Stomach (tissue), 19 donors: ENCODE measurements at places on chromosomes 5 and 9.
A peak's percentile ranks its signal among the peaks of the same experiment; 100 is the strongest.

GRCh38 chr5:159514229-159514810 is 184.0 kb upstream of the IL12B start:
- DNase-seq: peak; percentile 46

DNA sequence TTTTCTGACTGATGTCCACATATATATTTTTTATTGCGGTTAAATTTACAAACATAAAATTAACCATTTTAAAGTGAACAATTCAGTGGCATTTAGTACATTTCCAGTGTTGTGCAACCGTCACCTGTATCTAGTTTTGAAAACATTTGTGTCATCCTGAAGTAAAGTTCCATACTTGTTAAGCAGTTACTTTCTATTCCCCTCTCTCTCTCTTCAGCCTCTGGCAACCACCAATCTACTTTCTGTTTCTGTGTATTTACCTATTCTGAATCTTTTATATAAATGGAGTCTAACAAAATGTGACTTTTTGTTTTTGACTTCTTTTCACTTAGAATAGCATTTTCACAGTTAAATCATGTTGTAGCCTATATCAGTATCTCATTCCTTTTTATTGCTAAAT is 480.1 kb upstream of the SMARCA2 start:
- DNase-seq: no peak

DNA sequence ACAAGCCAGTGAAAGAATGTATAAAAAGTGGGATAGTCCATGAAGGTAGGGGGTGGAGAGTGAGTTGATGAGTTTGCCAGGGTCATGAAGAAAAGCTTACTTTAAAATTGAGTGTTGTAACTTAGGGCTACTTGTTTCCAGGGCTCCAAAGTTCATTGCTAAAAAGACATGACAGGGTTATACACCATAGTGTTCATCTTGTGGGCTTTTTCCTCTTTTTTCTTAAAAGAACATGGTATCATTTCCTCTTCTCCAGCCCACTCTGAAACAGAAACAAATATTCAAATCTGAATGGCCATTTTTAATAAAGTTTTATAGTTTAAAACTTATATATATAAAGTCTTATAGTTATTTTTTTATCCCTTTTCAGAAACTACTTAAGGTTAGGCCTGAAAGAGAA is 115.7 kb upstream of the SMC2 start:
- no peak for DNase-seq

GRCh38 chr5:150846654-150847333 is 473 bp downstream of the IRGM start:
- DNase-seq: no peak

- peak; percentile 26 for DNase-seq
Observed at GRCh38 chr9:127133739-127134167, 11.3 kb upstream of the ANGPTL2 start.

DNA sequence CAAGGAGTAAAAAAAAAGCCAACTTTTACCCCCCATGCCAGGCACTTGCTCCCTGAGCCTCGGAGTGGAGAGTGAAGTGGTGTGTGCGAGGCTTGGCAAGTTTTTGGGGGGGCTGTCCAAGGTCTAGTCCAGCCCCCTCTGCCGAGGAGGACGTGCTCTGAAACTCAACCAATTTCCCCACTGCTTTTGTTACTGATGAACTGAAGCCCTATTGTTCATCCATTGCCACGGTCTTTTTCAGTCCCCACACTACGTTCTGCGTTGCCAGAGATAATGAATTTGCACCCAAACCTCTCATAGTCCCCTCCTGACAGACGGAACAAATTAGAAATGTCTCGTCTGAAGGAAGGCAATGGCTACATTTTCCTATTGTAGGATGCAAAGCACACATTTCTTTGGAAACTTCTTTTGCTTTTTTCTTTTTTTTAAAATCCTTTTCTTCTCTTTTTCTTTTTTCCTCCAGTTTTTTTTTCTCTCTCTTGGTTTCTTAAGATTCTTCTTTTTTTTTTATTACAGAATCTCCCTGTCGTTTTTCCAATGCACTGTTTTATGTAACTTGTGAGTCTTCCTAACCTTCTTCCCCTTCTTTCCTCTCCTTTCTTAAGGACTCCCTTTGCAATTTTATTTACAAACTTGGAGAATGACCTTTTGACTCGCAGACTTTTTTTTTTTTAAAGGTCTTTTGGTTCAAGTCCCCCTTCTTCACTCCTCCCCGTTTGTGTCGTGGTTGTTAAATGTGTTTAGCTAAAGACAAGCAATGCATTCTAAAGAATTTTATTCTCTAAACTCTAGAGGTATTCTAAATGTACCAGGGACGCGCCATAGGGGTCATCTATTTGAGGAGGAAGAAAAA is 209.5 kb downstream of the MEF2C start:
- no peak for DNase-seq

- no peak for DNase-seq
Observed at GRCh38 chr5:45793638-45794532, 97.7 kb upstream of the HCN1 start.

DNA sequence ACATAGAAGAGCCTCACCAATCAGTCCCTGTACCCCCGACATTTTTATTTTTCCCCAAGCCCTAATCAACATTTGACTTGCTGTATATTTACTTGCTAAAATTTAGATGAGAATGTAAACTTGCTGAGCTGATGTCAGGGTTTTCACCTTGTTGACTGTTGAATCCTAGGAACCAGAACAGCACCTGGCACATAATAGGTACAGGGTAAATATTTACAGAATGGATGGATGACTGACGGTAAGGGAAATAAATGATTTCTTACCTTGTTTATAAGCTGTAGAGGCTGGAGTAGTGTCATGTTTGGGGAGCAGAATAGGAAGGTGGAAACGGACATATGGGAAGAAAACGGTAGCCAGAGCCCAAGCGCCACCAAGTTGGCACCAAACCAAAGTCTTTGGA is 107.0 kb upstream of the NUDT12 start:
- no peak for DNase-seq

DNA sequence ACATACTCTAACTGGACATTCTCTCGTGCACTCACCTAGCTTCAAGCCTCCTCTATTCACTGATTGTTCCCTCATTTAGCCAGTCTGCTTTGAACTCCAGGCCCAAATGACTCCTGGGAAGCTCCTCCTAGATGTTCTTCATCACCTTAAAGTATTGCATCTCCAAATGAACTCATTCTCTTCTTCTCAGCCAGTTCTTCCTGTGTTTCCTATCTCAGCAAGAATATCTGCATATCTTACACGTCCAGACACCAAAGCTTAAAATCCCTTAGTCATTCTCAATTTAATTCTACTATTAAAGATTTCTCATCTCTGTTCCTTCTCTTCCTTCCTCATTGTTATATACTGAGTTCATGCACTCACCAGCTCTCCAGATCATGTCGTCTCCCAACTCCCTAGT is 118.6 kb upstream of the DAB2 start:
- no peak for DNase-seq

GRCh38 chr9:14326264-14326826 is 12.4 kb upstream of the NFIB start:
- DNase-seq: no peak

DNA sequence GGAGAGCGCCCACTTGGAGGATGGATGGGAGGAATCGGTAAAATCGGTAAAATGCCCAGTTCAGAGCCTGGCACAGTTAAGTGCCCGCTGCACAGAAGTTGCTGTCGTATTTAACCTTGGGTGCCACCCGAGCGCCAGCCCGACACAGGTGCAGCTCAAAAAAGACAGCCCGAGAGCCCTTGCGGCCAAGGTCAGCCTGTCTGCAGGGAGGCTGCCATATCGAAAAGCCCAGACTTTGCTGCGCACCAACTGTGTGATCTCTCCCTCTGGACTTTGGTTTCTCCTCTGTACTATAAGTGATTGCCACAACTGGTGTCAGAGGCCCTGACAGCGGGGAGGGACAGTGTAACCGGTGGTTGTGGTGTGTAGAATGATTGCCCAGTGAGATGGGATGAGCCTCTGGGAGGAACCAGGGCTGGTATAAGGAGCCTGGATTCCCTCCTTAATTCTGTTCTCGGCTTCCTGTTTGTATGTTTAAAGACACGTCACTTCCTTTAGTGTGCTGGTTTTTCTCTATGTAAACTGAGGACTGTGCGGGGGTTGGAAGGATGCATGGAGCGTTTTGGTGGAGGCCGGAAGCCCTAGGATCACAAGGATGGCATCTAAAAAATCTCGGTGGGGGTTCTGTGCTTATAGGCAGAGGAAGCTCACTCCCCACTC is 792 bp downstream of the NTMT1 start:
- peak; percentile 58 for DNase-seq

GRCh38 chr5:120466341-120467006 is 2.4 kb downstream of the PRR16 start:
- no peak for DNase-seq

- DNase-seq: no peak
Observed at GRCh38 chr5:96528826-96529474, 95.9 kb upstream of the PCSK1 start.

DNA sequence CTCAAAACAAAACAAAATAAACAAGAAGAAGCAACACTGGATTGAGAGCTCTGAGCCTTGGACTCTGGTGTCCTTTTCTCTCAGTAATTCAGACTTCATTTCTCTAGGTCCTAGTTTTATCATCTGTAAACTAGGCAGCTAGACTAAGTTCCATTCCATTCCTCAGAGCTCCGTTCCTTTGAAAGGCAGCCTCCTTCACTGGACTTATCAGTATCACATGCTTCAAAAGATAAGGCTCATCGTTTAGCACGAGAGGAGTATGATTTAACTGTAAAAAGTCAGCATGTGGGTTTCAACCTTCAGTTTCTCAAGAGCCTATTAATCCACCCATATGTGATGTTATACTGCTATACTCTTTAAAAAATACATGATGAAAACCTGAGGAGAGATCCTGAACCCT is 1.6 kb downstream of the ATP10B start:
- DNase-seq: no peak

- DNase-seq: no peak
Observed at GRCh38 chr9:135849181-135849580, 58.2 kb downstream of the CAMSAP1 start.

DNA sequence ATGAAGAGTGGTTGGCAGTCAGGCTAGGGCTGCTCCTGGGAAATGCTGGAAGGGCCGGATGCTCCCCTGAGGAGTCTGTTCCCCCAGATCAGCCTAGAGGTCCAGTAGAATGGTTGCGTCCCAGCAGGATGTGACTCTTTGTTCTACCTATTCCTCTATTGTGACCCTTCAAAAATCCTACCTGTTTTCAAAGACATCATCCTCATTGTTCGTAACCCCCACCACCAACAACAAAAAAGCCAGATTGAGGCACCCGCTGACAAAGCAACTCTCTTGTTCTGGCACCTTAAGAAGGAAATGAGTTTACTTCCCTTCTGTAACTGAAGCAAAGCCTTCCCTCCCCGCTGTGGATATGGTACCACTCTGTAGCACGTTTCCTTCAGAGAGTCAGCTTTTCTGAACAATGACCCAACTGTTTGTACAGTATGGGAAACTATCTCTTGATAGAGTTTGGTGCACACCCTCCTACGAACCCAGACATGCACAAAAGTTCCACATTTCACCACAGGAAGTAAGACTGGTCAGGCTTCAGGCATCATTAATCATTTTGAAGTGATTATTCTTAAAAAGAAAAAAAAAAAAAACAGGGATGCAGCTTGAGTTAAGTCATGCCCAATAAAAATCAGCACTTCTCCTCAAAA is 207.2 kb downstream of the ENC1 start:
- DNase-seq: no peak

DNA sequence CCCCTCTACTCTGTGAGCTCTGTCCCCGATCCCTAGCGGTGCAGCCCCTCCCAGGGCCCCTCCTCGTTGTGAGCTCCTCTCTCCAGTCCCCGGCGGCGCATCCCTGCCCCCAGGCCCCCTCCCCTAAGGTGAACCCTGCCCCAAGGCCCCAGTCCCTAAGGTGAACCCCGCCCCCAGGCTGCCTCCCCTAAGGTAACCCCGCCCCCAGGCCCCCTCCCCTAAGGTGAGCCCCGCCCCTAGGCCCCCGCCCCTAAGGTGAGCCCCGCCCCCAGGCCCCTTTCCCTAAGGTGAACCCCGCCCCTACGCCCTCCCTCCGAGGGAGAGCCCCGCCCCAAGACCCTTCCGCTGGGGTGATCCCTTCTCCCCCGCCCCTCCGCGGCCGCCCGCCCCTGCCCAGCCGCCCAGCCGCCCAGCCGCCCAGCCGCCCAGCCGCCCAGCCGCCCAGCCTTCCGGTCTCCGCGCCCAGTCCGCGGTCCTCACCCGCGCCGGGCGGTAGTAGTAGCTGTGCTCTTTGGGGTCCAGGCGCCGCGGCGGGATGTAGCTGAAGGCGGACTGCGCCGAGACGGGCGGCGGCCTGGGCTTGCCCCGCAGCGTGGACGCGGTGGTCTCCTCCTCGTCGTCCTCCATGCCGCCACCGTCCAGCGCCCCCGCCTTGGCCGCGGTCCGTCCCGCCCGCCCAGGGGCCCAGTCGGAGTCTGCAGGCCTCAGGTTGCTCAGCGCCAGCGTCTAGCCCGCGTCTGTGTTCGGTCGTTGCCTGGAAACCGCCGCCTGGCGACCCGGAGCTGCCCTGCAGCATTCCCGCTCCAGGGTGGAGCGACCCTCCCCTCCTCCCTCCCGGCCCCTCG is at the start of gene CFAP90:
Gene CFAP90, minus strand, starts transcription at position 739 of the 845 bp plus-strand sequence. Its CDS starts 112 bp downstream, at position 627.
- DNase-seq: peak; percentile 93

DNA sequence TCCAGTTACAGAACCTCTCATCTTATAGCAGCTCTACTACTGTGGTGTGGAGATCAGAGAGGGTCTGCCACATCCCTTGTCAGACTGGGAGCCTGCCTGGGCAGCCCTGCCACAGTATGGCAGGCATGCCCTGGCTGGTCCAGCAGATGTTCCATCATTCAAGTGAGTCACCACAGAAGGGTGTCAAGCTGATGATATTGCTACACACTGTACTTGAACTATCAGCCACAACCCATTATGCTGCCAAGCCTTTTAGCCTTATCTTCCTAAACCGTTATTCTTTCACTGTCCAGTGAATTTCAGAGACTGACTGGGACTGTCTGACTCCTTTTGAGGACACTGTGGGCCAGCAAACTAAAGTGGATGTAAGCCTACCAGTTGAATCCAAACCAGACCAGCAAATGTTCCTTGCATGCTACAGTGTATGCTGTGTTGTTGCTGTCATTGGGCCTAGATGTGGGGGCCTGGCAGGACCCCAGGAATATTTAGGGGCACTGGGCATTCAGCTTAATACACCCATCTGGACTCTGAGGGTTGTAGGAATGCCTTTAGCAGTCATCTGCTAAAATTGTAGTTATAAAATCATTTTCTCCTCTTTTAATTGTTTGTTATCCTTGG is 202.6 kb downstream of the NR3C1 start:
- DNase-seq: no peak

DNA sequence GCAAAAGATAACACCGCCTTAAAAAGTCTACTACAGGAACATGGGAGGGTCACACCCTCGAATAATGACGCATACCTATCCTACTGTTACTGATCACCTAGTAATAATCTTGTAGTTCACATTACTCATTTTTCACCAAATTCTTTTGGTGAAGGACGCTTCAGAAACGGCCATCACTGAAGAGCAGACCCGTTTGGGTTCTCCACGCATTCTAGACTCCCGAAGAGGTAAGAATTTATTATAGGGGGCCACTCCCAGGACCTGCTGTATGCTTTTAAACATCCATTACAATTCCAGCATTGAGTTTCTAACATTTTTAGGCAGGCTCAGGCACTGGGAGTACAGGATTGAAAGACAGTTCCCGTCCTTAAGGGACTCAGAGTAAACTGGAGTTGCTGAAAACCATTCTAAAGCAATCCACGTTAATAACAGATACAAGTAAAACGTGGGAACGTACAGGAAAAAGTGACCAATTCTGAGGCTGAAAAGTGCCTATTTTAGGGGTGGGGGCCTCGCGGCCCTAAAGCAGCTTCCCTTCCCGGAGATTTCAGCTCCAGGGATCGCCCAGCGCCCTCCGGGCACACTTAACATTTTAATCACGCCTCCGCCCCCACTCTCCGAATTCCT is at the start of gene FER:
Gene FER, plus strand, starts transcription at position 124 of the 627 bp plus-strand sequence. CDS start 50,286 bp downstream, outside the sequence.
- no peak for DNase-seq

- DNase-seq: peak; percentile 80
Observed at GRCh38 chr9:129968690-129969485, 74.1 kb downstream of the FNBP1 start.

GRCh38 chr5:125829349-125829748 is 593.9 kb upstream of the GRAMD2B start:
- DNase-seq: no peak
